Fibroblast of skin of left quadriceps (primary cell): ENCODE measurements at places on chromosomes 7 and 10.

- no peak for DNase-seq
Observed at GRCh38 chr10:69744971-69745370, 56.7 kb upstream of the COL13A1 start.

DNA sequence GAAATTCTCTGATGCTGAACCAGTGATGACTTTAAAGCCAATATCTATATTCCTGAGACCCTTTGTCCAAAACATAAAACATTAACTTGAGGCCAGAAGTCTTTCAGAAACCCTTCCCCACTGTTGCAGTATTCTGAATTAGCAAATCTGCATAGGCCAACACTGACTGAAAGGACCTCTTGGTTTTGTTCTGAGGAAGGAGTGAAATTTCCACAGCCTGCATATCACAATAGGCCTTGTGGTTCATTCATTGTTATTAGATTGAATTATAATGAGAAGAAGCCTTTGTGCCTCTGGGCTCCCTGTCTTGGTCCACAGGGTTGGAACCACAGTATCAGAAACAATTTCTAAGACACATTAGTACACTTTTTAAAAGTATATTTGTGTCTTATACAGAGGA is 90.3 kb downstream of the CCNY start:
- no peak for DNase-seq

GRCh38 chr7:13542451-13542850 is 447.0 kb downstream of the ETV1 start:
- no peak for DNase-seq

DNA sequence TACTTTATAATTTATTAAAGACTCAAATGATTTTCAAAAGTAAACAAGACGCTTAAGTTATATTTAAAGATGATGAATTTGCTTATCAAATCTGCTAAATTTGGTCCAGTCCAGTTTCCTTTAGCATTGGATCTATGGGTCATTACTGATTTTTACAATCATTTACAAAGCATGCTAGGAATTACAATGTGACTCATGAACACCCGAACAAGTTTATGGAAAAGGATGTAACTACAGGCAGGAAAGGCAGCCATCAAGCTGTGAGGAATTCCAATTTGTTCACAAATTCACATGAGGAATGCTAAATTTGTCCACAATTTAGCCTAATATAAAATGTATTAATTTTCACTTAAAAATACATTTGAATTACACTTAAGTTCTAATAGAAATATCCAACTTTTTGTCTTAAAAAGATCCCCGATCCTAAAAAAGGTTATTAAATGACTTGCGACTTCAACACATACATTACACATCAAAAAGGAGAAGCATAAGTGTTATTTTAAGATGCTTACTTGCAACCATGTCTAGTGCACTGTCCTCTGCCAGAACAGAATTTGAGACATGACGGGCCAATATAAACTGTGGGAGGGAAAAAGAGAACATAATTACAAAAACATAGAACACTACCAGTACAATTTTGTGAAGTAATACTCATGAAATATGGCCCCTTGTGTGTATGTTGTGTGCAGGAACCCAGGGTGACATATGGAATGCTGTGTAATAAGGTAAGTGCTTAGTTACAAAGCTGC is 194.2 kb upstream of the SLC26A5 start:
- no peak for DNase-seq

DNA sequence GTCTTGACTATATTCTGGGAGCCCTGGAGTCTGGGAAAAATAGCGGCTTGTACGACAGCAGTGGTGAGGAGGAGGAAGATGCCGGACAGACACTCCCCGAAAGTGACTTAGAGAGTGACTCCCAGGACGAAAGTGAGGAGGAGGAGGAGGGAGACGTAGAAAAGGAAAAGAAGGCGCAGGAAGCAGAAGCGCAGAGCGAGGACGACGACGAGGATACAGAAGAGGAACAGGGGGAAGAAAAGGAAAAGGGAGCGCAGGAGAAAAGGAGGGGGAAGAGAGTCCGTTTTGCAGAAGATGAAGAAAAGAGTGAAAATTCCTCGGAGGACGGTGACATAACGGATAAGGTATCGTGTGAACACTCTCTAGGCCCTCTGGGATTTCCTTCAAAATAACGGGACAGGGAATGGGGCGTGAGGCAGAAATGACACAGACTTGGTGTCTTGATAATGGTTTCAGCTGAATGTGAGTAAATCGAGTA is 908 bp downstream of the NOM1 start:
- DNase-seq: no peak

- no peak for DNase-seq
Observed at GRCh38 chr10:28548781-28549498, 16.0 kb downstream of the WAC start.

GRCh38 chr10:18178854-18179483 is 38.7 kb downstream of the CACNB2 start:
- DNase-seq: no peak

DNA sequence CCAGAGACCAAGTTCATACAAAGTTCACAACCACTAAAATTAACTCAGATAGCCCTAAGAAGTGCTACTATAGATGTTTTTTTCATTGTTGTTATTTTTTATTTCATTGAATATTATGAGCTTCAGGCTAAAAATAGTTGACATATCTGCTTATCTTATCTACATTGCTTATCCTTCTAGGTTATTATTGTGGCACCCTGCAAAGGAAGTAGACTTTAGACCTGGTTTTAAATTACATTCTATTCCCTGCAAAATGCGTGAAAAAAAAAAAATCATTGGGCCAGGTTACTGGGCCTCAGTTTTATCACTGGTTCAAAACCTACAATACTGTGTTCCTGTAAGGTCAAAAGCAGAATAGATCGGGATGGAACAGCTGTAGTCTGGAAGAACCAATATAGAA is 811.0 kb downstream of the GRM8 start:
- no peak for DNase-seq

- peak; percentile 75 for DNase-seq
Observed at GRCh38 chr10:34124522-34125035, 690.5 kb downstream of the PARD3 start.

- no peak for DNase-seq
Observed at GRCh38 chr7:152869041-152869676, 109.6 kb downstream of the ACTR3B start.

DNA sequence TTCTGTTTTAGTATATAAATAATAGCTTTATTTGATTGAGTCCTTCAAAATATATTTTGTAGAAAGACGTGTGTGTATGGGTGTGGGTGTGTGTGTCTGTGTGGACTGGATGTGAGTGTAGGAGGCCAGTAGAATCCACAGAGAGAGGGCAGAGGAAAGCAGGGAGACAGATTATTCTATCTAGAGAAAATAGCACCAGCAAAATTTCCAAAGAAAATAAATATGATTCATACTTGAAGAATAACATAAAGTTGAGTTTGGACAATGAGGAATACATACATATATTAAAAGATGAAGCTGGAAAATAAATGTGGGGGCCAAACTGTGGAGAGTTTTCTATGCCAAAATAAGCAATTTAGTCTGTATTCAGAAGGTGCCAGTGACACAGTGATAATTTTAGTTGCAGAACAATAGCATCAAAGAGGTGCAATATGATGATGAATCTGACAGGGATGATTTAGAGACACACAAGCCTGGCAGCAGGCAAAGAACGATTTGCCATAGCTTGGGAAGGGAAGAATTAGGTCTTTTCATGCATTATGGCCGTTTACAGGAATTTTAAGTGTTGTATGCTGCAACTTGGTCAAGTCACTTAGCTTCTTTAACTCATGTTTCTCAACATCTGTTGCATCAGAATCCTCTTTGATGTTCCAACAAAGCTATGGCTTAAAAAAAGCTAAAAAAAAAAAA is 121.3 kb downstream of the SEMA3A start:
- no peak for DNase-seq

GRCh38 chr7:131674131-131674530 is 117.7 kb upstream of the PODXL start:
- DNase-seq: no peak

- DNase-seq: no peak
Observed at GRCh38 chr10:92492748-92493240, 81.1 kb downstream of the IDE start.

DNA sequence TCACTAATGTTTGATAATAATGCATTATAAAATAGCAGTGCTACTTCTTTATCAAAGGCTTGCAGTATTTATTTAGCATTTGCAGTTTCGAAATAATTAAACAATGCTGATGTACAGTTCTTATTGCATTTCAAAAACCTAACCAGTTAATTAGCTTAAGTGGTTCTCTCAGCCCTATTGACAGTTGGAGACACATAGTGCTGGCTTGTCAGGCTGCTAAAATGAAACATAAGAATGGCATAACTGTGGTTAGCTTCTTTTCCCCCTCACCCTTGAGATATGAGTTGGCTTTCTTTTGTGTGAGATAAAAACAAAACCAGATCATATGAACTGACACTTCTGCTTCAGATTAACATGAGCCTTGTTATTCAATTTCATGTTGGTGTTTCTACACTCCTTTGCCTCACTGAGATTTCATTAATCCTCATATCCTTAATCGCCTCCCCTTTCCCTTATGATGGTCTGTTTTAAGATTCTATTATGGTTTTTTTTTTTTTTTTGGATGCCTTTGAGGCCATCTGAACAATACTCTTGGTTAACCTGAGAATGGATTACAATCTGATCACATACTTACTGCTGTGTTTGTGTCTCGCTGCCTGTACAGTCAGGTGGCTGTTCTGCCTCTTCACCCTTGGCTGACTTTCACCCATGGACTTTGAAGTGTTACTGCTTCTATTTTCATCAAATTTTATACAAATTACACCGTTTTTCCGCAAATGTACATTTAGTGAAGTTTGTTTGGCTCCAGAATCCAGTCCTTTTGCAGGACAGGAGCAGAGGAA is 108.0 kb downstream of the SDK1 start:
- DNase-seq: no peak

- no peak for DNase-seq
Observed at GRCh38 chr10:24574578-24575155, 149.0 kb downstream of the ARHGAP21 start.
